ENCODE measurements at places on chromosomes 4 and X.

DNA sequence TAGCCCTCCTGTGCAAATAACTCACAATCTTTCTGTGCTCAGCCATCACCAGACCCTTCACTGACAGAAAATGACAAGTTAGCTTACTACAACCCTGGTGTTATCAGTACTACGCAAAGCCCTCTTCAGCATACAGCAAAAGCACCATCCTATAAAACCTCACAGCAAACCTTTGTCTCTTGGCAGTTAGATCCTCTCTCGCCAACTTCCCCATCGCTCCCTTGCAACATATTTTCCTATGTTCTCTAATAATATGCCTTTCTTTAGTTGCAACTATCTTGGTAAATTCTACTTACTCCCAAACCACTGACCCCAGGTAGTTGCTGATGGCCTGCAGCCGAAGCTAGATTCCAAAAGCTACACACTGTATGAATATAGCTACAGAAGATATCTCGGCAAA lies 856.9 kb upstream of the FRG1 start:
- no peak for DNase-seq

GRCh38 chrX:82961129-82961528 lies 547.0 kb upstream of the POU3F4 start:
- no peak for DNase-seq

DNA sequence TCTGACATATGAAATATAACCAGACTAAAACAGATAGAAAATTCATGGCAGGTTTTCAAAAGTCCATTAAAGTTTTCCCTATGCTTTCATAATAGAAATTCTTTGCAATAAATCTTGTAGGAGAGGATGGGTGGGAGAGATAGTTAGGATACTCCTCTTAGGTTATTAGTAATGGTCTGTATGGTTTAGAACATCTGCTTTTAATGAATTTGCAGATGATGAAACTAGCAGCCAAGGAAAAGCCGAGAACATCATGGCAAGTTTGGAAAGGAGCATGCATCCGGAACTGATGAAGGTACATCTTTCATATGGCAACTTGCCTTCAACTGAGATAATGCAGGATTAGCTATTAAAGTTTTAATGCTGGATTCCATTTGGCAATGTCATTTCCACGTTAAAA lies 70.7 kb downstream of the DOCK11 start:
- DNase-seq, result no peak

DNA sequence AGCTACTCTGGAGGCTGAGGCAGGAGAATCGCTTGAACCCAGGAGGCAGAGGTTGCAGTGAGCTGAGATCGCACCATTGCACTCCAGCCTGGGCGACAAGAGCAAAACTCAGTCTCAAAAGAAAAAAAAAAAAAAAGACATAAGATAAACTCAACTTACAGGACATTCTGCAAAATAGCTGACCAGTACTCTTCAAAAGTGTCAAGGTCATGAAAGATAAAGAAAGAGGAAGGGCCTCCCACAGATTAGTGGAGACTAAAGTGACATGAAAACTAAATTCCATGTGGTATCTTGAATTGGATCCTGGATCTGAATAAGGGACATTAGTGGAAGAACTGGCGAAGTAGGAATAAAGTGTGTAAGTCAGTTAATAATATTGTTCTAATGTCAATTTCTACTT lies 63.3 kb downstream of the ZNF182 start:
- no peak for DNase-seq

GRCh38 chr4:7530082-7530481 lies 95.4 kb upstream of the PSAPL1 start:
- no peak for DNase-seq

GRCh38 chr4:1768367-1769034 lies 24.6 kb upstream of the FGFR3 start:
- DNase-seq, result no peak

GRCh38 chrX:113580486-113580885 lies 739.9 kb upstream of the AMOT start:
- no peak for DNase-seq

- no peak for DNase-seq
Observed at GRCh38 chrX:2691543-2692220, 587 bp downstream of the CD99 start.

GRCh38 chr4:85445050-85445639 lies 29.8 kb upstream of the ARHGAP24 start:
- DNase-seq, result no peak

DNA sequence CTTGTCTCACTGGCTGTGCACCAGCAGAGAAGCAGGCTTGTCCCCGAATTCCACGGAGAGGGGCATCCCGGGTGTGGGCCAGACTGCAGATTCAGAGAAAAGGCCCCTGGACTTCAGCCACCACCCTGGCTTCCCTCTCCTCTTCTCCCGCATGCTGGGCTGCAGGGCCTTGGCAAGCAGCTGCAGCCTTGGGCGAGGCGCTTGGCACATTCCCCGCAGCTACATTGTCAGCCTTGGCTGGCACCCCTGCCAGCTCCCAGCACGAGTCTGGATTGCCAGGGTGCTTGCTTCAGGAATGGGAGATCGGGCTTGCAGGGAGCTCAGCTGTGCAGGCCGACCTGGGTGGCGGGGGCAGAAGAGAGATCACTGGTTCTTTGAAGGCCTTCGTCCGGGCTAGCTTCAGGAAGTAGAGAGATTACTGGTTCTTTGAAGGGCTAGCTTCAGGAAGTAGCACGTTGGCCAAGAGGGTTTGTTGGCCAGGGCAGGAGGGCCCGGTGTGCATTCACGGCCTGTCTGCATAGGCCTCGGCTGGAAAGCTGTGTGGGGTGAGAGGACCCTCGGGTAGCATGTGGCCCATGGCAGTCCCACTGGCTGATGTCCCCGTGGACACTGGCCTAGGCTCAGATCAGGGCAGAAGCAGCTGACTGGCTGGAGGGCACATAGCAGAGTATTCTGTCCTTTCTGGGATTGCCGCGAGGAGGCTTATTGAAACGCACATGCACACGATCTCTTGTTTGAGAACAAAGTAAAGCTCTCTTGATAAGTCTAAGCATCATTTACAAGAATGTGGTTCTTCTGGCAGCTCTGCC lies 2.7 kb downstream of the ABCD1 start:
- DNase-seq, result no peak

GRCh38 chr4:76545226-76545884 lies 110.3 kb downstream of the SHROOM3 start:
- no peak for DNase-seq

DNA sequence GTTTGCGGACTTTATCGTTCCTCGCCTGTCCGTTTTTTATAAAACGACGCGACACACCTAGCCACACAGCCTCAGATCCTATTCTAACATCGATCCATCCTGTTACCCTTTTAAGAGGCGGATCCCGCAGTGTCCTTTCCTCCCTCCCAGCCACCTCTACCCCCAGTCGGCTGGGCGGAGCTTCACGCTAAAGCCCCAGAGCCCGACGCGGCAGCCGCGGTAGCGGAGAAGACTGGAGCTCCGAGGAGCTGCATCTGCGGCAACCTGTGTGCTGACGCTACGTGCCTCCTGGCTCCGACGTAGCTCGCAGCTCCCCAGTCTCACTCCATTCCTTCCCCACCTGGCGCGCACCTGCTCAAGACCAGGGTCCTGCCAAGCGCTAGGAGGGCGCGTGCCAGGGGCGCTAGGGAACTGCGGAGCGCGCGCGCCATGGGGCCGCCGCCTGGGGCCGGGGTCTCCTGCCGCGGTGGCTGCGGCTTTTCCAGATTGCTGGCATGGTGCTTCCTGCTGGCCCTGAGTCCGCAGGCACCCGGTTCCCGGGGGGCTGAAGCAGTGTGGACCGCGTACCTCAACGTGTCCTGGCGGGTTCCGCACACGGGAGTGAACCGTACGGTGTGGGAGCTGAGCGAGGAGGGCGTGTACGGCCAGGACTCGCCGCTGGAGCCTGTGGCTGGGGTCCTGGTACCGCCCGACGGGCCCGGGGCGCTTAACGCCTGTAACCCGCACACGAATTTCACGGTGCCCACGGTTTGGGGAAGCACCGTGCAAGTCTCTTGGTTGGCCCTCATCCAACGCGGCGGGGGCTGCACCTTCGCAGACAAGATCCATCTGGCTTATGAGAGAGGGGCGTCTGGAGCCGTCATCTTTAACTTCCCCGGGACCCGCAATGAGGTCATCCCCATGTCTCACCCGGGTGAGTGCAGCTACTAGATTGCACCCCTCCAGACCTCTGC lies at the start of gene RNF128:
Gene RNF128 (plus strand): TSS at position 217 of the 953 bp plus-strand sequence. CDS start 213 bp downstream, at position 430.
- DNase-seq, result no peak

DNA sequence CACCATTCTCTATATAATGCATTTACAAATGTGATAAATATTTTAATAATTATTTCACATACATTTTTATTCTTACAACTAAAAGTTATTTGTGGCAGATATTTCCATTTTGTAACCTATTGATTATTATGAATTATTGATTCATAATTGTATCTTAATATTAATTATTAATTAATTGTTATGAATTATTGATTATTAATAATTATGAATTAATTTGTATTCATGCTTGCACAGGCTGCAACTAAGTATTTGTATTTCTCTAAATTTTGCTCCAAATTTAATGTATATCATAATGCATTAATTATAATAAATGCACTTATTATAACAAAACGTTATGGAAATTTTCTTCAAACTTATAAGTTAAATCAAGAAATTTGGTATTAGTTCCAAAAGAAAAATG lies 929.7 kb downstream of the PCDH7 start:
- no peak for DNase-seq

- no peak for DNase-seq
Observed at GRCh38 chrX:136256026-136256425, 4.8 kb upstream of the MAP7D3 start.

DNA sequence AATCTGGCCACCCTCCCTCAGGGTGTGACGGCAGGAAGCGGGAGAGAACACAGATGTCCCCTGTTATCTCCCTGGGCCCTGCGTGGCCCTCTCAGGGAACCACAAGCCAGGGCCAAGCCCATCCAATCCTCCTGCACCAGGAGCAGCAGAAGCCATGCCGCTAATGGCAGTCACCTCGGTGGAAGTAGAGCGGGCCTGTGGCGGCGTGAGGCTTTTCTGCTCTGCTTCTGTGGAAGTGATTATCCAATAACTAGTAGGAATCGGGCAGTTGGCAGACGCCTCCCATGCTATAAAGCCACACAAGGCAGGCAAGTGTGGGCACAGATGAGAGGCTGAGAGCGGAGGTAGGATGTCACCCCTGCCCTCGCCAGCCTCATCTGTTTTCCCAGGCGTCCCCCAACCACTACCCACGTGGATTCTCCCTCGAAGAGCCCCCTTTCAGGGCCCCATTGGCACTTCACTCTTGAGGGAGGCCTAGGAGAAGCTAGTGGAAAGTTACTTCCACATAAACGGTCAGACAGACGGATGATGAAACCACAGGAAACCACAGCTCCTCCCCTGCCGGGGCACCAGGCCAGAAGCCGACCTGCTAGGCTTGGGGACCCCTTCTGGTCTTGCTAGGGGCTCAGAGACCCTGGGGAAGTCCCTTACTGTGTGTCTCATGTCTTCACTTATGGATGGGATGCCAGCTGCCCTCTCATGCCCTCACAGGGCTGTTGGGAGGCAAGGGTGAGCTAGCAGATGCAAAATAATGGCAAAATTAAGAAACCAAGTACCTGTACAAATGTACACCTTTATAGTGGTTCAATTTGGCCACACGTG lies 18.8 kb upstream of the TMSB4X start:
- DNase-seq, result peak; percentile 32

- no peak for DNase-seq
Observed at GRCh38 chrX:146278381-146278780, 460.8 kb downstream of the SLITRK2 start.

- DNase-seq, result no peak
Observed at GRCh38 chrX:118904218-118904617, 70.2 kb upstream of the LONRF3 start.

- DNase-seq, result no peak
Observed at GRCh38 chr4:70197842-70198241, 2.3 kb downstream of the ODAM start.

DNA sequence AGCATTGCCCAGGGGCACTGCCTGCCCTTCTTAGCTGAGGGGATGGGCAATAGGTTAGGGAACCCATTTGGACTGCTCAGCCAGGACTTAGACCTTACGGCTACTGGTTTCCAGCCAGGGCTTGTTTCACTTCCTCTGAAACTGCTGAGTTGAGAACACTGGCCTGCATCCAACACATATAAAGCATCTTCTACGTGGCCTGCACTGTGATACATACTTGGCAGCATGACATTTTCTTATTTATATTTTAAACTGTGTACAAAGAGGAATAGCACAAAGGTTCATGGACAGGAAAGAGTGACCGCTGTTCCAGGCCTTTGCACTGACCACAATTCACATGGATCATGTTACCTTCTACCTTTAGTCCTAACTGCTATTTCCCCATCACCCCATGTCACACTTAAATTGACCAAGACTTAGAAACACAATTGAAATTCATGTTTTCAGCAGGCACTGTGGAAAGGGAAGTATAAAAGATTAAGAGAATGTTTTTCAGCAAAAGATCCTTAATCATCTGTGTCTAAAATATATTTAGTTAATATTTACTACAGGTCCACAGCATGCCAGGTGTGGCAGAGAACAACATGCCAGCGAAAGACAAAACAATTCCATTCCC lies 43.7 kb downstream of the NLGN4X start:
- no peak for DNase-seq
